CD8-positive, alpha-beta memory T cell (primary cell): ENCODE measurements at places on chromosomes 6 and 20. TPM values are rescaled to one million over a fixed set of nuclear protein-coding genes. Genes with fewer than 3 reads are reported as not detected.

GRCh38 chr20:63652192-63652980 lies 838 bp downstream of the STMN3 start:
- H3K4me3 ChIP-seq: peak overlapping the region; percentile 34
- H3K27me3 ChIP-seq: no peaks in the 10 kb centered on the region
- peak; percentile 38 for DNase-seq

- no peak overlapping the region for H3K4me3 ChIP-seq
- H3K4me1 ChIP-seq: peaks cover 29% of the 10 kb centered on the region
- no peak for DNase-seq
- H3K27me3 ChIP-seq: no peaks in the 10 kb centered on the region
- peaks cover 32% of the 10 kb centered on the region for H3K36me3 ChIP-seq
Measured at GRCh38 chr20:50901301-50901700, 29.9 kb downstream of the ADNP start.

- no peak for DNase-seq
- no peak overlapping the region for H3K27ac ChIP-seq
- H3K36me3 ChIP-seq: no peaks in the 10 kb centered on the region
- no peak overlapping the region for H3K4me3 ChIP-seq
- H3K27me3 ChIP-seq: no peaks in the 10 kb centered on the region
Measured at GRCh38 chr6:113182370-113183141, 674.6 kb upstream of the MARCKS start.

DNA sequence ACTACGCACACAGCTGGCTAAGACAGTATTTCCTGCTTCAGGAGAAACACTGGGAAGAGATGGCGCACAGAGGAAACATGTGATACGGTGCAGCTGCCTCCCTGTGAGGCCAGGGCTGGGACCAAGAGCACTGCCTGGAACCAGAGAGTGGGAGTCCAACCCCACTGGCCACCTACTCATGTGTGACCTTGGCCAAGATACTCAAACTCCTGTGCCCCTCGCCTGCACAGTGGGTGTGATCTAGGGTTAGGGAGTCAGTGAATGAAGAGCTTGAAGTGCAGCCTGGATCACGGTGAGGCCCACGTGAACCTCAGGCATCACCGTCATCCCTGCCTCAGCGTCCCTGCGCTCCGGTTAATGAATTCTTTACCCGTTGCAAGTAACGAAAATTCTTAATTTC lies 41.7 kb upstream of the MPC1 start:
- H3K27ac ChIP-seq: no peak overlapping the region
- H3K4me1 ChIP-seq: peaks cover 21% of the 10 kb centered on the region
- no peak overlapping the region for H3K4me3 ChIP-seq
- no peaks in the 10 kb centered on the region for H3K27me3 ChIP-seq
- DNase-seq: peak; percentile 16

Gene MRS2
- total RNA-seq: 31.5 TPM

Gene CD40
- total RNA-seq: 4.1 TPM
